ENCODE measurements at places on chromosomes 4 and X. TPM values are rescaled to one million over a fixed set of nuclear protein-coding genes. Genes with fewer than 3 reads are reported as not detected.

The CLDN34 gene
- not detected for polyA plus RNA-seq

The CSAG1 gene
- not detected for polyA plus RNA-seq

The STATH gene
- polyA plus RNA-seq = not detected

The TMPRSS11A gene
- not detected for polyA plus RNA-seq

The MAGEB2 gene
- not detected for polyA plus RNA-seq

The RHOXF2B gene
- polyA plus RNA-seq = not detected

The CFAP47 gene
- polyA plus RNA-seq = not detected

The WDR17 gene
- polyA plus RNA-seq = 59.1 TPM

The NUDT11 gene
- polyA plus RNA-seq = 118 TPM

The COMMD8 gene
- polyA plus RNA-seq = 22.7 TPM

The ABCG2 gene
- polyA plus RNA-seq = not detected

The HEPH gene
- 8.7 TPM for polyA plus RNA-seq

The GPM6B gene
- 212 TPM for polyA plus RNA-seq

The GC gene
- not detected for polyA plus RNA-seq

The CLIC2 gene
- 2.9 TPM for polyA plus RNA-seq

The TMEM35A gene
- 244 TPM for polyA plus RNA-seq

The FAM90A26 gene
- not detected for polyA plus RNA-seq

The SLC7A11 gene
- polyA plus RNA-seq = 0.46 TPM

The RHOXF1 gene
- 1.6 TPM for polyA plus RNA-seq

The ERCC6L gene
- polyA plus RNA-seq = 0.12 TPM

The RWDD4 gene
- 68.2 TPM for polyA plus RNA-seq

The MAGED2 gene
- polyA plus RNA-seq = 982 TPM

The CCKAR gene
- not detected for polyA plus RNA-seq

The USP11 gene
- polyA plus RNA-seq = 215 TPM

The KLHL4 gene
- polyA plus RNA-seq = 4.7 TPM

The USP26 gene
- not detected for polyA plus RNA-seq

The PNMA5 gene
- polyA plus RNA-seq = 1.0 TPM

The SFRP2 gene
- 0.40 TPM for polyA plus RNA-seq

The AKAP14 gene
- not detected for polyA plus RNA-seq

The HPSE gene
- 0.16 TPM for polyA plus RNA-seq
